ENCODE measurements at places on chromosomes 5 and 9. TPM values are rescaled to one million over a fixed set of nuclear protein-coding genes. Genes with fewer than 3 reads are reported as not detected.

The IL7R gene
- 7.8 TPM for total RNA-seq

The ALDH1A1 gene
- 277 TPM for total RNA-seq

The RIMOC1 gene
- total RNA-seq = 31.4 TPM

DNA sequence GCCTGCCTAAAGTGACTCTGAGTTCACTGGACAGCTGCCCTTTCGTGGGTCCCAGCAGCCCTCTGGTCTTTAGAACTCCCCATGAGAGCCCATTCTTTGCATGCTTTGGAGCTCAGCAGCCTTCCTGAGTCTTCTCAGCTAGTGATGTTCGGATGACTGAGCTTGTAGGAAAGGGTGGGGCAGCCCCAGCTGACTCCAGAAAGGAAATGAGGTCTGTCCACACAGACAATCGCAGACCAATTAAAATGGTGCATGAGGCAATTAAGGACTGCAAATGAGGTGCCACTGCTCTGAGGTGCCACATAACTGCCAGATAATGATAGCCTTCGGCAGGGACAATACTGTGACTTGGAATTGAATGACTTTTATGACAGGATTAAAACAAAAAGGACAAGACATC is 25.4 kb upstream of the TOMM5 start:
- no peak for DNase-seq

The PFN3 gene
- not detected for total RNA-seq

GRCh38 chr9:2427120-2427891 is 194.3 kb upstream of the VLDLR start:
- DNase-seq = no peak

The TJP2 gene
- 129 TPM for total RNA-seq

DNA sequence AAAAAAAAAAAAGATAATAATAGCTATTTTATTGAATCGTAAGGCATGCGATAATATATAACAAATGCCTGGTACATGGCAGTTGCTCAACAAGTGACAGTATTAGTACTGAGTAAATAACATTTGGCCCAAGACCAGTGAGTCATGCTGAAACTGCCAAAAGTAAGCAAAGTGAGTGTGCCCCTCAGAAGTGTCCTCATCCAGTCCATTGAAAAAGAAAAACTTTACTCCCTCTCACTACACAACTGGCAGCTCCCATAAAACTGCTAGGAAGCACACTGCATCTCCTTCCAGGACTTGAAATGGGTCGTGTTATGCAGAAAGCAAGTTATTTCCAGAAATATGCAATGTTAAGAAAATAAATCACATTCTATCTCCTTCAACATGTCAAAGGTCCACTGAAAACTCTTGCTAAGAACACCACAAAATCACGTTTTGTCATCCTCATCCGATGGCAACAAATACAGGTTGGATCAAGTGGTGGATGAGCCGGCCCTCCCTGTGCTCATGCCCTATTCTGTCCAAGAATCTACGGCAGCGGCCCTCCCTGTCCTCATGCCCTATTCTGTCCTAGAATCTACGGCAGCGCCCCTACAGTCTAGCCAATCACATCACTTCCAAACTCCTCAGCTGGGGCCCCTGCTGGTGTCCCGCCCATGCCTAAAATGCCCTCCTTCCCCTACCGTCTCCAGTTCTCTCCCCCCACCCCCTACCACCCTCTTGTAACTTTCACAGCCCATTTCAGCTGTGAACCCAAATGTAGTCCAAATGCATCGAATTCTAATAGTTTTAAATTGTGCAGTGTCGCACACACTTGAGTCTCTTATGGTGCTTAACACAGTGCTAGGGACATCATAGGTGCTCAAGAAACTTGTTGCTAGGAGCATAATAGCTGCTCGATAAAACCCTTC is 12.5 kb downstream of the PTCH1 start:
- peak; percentile 69 for DNase-seq

- DNase-seq = no peak
Measured at GRCh38 chr9:91935066-91935749, 14.8 kb downstream of the ROR2 start.

DNA sequence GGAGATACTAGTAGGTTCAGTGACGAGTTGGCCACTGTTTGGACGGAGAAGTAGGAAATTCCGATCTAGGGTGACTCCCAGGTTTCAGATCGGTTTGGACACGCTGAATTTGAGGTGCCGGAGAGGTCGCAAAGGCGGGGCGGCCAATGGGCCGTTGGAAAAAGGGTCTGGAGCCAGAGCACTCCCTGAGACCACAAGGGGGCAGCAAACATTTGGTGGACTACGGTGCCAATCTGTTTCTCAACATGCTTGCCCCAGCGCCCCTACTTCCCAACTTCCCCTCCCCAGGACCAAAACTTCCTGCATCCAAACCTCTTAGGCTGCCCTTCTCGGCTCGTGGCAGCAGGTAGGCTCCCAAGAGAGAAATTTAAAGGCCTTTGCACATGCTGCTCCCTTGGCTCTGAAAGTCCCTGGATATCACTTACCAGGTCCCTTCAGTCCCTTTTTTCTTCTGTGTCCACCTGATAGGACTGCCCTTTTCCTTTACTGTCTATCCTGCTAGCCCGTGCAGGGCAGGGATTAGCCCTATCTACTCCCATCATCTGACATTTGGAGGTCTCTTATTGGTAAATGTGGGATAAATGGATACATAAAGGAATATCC is 992 bp upstream of the RPP25L start:
- DNase-seq = peak; percentile 88

- no peak for DNase-seq
Measured at GRCh38 chr9:7154003-7154619, 396.3 kb downstream of the KDM4C start.

The ADAMTS16 gene
- total RNA-seq = 2.7 TPM

DNA sequence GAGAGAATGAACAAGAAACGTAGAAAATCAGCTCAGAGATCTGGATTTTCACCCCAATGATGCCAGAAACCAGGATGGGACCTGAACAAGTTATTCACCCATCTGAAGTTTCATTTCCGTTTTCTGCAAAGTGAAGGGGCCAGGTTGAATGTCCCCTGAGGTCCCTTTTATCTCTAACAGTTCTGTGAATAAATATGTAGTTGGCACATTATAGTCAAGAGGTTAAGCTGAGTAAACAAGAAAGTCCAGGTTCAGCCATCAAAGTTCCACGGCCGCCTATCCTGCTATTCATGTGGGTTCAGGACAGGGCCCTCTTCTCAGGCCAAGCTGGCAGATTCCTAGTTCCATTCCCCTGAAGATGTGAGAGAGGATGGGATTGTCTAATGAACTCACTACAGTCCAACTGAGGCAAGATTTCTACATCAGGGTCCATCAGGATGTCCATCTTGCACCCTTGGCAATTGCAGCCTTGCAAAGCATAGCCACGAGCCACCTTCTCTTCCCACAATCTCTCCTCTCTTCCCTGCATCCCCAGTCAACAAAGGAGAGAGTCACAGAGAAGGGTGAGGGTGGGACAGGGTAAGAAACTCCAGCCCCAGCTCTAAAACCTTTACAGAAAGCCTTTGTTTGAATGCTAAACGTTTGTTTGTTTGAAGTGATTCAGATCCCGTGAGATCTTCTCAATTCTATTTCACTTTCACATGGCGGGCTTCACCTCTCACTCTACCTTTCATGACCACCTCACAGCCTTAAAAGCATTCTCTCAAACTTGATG is 311.0 kb downstream of the SLIT3 start:
- no peak for DNase-seq

DNA sequence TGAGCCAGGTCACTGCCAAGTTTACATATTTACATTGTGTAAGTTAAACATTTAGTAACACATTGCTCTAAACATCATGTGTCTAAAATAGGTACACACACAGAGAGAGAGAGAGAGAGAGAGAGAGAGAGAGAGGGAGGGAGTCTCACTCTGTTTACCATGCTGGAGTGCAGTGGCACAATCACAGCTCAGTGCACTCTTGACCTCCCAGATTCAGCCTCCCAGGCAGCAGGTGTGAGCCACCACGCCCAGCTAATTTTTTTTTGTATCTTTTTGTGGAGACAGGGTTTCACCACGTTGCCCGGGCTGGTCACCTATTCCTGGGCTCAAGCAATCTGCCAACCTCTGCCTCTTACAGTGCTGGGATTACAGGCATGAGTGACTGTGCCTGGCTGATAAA is 1045.3 kb downstream of the TLE1 start:
- no peak for DNase-seq

GRCh38 chr5:16965581-16965980 is 29.5 kb upstream of the MYO10 start:
- no peak for DNase-seq

The TMEFF1 gene
- total RNA-seq = 1.5 TPM

- no peak for DNase-seq
Measured at GRCh38 chr9:79709743-79710674, 138.2 kb downstream of the TLE4 start.

DNA sequence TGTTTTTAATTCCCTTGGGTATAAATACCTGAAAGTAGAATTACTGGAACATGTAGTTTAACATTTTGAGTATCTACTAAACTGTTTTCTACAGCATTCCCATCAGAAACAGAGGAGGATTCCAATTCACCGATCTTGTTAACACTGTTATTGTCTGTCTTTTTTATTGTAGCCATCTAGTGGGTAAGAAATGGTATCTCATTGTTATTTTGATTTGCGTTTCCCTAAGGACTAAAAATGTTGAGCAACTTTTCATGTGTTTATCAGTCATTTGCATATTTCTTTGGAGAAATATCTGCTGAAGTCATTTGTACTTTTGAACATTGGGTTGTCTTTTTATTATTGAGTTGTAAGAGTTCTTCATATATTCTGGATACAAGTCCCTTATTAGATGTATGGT is 135.2 kb upstream of the NFIL3 start:
- DNase-seq = no peak

DNA sequence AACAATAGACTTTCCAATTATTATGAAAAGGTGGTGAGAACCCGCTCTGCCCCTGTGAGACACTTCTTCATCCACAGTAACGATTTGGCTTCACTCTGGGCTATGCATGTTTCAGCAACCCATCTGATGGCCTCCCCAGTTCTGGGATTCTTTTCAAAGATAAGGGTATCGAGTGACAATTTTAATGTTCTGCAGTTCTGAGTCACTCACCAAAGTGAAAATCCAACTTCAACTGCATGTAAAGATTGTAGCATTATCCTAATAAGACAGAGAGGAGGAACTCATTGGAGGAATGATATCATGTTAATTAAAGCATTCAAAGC is 1078.3 kb upstream of the SEMA6A start:
- DNase-seq = no peak

DNA sequence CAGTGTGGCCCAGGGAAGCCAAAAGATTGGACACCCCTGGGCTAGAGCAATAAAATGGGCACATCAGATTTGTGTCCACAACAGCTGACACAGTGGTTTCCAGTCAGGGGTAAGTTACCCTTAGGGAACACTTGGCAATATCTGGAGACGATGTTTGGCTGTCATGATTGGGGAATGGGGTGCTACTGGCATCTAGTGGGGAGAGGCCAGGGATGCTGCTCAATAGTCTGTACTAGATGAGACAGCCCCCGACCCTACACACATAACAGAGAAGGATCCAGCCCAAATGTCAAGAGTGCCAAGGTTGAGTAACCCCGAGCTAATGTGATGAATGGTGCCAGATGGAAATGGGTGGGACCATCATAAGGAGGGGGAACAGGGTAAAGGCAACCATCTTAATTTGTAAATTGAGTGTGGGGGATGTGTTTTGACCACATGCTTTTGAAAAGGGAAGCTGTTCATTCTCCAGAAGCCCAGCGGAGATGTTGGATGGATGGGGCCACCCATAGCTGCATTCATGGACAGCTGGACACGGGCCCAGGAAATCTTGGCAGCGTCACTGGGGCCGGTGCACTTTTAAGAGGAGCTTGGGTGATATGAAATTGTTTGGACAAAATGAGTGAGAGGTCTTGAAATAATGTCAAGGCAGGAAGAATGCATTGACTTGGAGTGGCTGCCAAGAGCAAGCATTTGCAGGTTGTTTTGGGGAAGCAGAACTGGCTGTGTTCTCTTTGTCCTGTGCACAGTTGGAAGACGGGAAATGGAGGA is 33.4 kb downstream of the SYK start:
- no peak for DNase-seq

- no peak for DNase-seq
Measured at GRCh38 chr9:129235041-129235930, 57.2 kb upstream of the IER5L start.

- no peak for DNase-seq
Measured at GRCh38 chr9:82101475-82101874, 112.9 kb downstream of the SPATA31D1 start.

DNA sequence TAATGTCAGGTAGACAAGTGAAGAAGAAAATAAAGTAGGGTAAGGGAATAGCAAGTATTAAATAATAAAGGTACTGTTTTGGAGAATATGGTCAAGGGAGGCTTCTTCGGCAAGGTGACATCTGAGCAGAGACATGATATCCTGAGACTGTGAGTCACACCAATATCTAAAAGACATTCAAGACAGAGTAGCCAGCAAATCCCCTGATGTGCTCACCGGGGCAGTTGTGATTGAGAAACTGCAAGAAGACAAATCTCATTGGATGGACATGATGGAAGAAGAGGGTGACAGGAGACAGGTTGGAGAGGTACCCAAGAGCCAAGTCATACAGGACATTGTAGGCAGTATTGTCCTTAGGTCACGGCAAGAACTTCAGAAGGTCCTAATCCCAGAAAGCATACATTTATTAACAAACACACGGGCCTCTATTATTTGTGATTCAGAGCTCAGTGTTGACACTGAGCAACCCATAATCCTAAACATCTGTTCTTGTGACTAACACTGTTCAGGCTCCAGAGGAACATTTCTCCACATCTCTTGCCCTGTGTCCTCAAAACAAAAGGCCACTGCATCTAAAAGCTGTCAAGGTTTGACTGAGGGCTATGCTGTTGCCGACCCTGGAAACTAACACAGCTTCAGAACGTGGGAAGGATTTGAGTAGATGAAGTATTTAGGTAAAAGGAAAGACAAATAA is 258.7 kb upstream of the CLINT1 start:
- no peak for DNase-seq

The IL5 gene
- not detected for total RNA-seq

The PCDHA1 gene
- not detected for total RNA-seq

GRCh38 chr9:95776176-95776575 is 99.3 kb upstream of the ERCC6L2 start:
- no peak for DNase-seq

The CAMK4 gene
- total RNA-seq = 2.2 TPM

DNA sequence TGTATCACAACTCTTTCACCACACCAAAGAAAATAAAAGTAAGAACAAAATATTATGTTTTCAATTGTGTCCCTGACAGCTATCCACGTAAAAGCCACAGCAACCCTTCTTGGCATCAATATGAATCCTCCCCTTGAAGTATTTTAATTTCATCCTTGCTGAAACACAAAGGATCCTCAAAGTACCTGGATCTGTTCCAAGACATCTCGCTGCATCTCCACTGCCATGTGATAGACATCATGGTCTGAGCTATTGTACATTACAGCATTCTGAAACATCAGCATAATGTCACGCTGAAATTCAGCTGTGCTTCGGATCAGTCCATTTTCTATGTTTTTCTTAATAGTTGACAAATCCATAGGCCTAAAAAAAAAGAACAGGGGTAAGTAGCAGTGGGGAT is 17.7 kb downstream of the BRD8 start:
- no peak for DNase-seq

GRCh38 chr5:125301711-125302110 is 555.3 kb upstream of the ZNF608 start:
- DNase-seq = no peak

The PCAT7 gene
- 0.67 TPM for total RNA-seq

GRCh38 chr9:121992571-121993212 is 100.4 kb downstream of the TTLL11 start:
- no peak for DNase-seq

- no peak for DNase-seq
Measured at GRCh38 chr9:104941597-104941996, 13.6 kb upstream of the ABCA1 start.

GRCh38 chr9:83435301-83435700 is 102.9 kb downstream of the FRMD3 start:
- no peak for DNase-seq

GRCh38 chr9:125472926-125473701 is 211.5 kb downstream of the GAPVD1 start:
- DNase-seq = no peak

The CATSPER3 gene
- total RNA-seq = 0.80 TPM
